SHP77 (cell line): ENCODE measurements at places on chromosomes 12 and 14.

GRCh38 chr12:119208626-119209061 lies 29.9 kb downstream of the HSPB8 start:
- DNase-seq = peak; percentile 63

DNA sequence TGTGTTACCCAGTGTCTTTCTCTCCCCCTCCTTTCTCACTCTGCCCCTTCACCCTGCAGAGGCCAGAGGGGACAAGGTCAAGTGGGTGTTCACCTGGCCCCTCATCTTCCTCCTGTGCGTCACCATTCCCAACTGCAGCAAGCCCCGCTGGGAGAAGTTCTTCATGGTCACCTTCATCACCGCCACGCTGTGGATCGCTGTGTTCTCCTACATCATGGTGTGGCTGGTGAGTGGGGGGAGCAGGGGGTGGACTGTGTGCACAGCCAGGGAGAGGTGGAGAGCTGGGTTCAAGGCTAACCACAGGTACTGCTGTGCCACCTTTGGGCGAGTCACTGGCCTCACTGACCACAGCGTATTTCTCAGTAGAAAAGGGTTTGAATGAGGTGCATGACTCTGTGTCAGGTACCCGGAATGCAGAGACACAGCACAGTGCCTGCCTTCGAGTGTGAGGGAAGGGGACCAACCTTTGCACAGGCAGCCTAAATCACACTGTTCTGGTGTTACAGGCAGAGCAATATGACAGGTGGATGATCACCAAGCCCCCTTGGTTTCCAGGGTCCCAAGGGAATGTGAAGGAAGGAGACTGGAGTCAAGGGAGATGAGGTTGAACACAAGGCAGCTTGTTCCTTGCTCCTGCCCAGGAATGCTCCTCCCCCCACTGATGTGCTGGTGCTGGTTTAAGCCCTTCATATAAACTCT lies 30.8 kb upstream of the RIN3 start:
- DNase-seq = no peak

- DNase-seq = no peak
These were observed 146.6 kb downstream of the CRADD start for GRCh38 chr12:93823616-93824391.

DNA sequence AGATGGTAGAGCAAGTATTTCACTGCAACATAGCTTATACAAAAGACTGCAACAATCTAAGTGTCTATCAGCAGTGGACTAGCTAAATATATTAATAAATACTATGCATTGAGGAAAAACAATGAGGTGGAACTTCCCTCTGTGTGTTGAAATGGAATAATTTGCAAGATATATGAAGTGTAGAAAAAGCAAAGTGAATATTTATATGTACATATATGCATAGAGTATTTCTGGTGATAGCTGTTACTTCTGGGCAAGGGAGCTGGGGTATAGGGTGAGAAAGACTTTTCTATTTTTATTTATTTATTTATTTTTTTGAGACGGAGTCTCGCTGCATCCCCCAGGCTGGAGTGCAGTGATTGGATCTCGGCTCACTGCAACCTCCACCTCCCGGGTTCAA lies 33.9 kb downstream of the DNAL1 start:
- no peak for DNase-seq

- DNase-seq = no peak
These were observed 996 bp downstream of the SLC2A3 start for GRCh38 chr12:7934889-7935492.

- DNase-seq = no peak
These were observed 141.3 kb upstream of the RASSF8 start for GRCh38 chr12:25817166-25817565.

DNA sequence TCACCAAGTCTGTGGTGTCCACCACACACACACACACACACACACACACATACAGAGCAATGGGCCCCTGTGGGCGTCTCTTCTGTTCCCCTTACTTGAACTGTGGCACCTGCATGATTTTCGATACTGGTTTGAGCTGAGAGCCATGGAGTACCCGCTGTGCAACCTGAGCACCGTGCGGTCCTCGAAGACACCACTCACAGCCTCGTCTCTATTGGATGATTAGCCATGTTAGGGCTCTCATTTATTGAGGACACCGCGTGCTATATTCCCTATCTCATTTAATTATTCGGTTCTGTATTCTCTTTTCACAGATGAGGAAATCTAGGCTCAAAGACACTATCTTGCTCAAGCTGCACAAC lies 623 bp upstream of the C14orf132 start:
- no peak for DNase-seq

DNA sequence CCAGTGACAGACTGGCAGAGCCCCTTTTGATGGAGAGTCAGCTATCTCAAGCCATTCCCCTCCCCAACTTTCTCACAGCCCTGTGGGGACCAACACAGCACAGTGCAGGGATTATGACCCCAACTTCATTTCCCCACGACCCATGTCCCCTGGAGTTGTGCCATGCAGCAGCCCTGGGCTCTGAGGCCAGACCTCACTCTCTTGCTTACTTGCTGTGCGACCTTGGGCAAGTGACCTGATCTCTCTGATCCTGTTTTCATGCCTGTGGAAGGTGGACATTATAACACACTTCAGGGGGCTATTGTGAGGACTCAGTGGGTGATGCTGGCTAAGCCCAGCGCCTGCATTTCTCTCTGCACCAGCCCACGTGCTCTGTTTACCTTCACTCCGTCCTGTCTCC lies 14.1 kb downstream of the OTUB2 start:
- no peak for DNase-seq

DNA sequence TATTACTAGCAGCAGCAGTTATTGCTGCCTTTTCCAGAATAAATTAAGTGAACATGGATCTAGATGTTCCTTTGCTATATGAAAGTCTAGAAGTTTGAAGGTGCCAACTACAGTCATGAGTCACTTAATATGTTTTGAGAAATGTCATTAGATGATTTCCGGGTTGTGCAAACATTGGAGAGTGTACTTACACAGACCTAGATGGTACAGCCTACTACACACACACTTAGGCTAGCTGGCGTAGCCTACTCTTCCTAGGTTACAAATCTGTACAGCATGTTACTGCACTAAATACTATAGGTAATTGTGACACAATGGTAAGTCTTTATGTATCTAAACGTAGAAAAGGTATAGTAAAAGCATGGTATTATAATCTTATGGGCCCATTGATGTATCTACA lies 368.1 kb downstream of the PDZRN4 start:
- no peak for DNase-seq

DNA sequence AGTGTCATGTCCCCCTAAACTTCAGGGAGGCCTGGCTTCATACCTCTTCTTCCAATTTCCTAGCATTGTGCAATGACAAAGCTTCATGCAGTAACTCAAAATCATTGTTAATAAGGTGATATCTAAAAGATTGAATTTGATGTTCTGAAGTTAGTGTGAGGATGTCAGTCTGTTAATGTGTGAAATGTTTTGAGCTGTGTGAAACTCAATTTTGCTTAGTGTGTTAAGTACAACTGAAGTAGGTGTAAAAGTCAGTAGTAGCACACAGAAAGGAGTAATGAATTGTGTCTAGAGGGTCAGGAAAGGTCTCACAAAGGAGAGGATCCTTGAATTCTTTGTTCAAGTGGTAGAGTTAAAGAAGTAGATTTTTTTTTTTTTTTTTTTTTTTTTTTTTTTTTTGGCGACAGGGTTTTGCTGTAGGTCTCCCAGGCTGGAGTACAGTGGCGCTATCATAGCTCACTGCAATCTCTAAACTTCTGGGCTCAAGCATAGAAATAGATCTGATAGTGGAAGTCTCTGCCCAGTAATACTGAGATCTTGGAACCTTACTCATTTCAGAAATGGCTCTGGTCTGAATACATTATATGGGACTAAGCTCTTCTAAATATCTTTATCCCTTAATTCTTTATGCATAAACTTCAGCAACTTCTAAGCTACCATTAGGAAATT lies 63.9 kb downstream of the FUT8 start:
- DNase-seq = no peak

DNA sequence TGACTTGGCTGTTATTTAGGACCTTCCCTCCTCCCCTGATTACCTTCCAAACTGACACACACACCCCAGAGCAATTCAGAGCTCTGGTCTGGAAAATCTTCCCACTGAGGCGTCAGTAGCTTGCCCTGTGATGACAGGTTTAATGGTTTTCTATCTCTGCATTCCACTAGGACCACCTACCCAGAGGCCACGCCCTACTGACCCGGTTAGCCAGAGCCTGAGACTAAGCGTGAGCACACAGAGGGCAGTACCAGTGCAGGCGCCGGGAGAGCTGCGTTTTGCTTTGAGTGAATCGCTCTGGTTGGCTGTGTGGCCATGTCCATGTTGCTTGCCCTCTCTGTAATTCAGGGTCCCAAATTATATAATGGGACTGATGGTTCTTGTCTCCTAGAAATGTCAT lies 36.2 kb upstream of the ATP2A2 start:
- DNase-seq = no peak

DNA sequence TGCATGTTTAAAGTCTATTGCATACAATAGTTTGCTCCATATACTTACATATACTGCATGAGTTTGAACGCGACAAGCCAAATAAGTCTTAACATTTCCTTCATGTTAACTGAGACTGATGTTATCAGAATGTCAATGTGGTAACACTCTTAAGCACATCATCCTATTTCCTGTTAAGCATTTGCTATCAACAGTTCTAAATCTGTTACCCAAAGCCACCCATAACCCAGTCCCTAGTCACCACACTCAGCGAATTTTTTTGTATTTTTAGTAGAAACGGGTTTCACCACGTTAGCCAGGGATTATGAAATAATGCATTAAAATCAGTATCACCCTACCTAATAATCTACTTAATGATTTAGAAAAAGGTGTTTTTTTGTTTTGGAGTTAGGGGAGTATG lies 39.4 kb downstream of the HNRNPC start:
- no peak for DNase-seq

- no peak for DNase-seq
These were observed 270.8 kb upstream of the BTG1 start for GRCh38 chr12:92416385-92416812.
